NCI-H446 treated with DMSO at 0.1 percent for 48 hours (cell line): ENCODE measurements at places on chromosomes 16 and 17.

DNA sequence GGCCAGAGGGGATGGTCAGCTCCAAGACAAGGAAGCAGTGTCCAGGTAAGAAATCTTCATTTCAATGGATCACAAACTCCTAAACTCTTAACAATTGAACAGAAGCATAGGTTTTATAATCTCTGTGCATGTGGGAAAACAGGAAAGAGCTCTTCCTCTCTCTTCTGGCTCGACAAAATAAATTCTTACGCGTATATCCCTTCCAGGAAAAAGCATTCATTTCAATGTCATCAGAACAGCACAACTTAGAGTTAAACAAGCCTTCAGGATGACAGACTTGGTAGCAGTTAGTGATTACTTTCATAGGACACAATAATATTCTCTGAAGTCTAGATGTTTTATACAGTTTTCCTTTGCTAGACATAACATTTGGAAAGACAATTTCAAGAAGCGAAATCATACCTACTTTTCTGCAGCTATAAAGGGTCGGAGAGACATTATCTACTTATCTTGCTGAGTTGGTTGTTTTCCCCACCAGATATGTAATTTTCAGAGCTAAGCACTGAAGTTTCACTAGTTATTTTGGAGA, 19.3 kb upstream of the SLC35G3 start:
- no peak for DNase-seq

DNA sequence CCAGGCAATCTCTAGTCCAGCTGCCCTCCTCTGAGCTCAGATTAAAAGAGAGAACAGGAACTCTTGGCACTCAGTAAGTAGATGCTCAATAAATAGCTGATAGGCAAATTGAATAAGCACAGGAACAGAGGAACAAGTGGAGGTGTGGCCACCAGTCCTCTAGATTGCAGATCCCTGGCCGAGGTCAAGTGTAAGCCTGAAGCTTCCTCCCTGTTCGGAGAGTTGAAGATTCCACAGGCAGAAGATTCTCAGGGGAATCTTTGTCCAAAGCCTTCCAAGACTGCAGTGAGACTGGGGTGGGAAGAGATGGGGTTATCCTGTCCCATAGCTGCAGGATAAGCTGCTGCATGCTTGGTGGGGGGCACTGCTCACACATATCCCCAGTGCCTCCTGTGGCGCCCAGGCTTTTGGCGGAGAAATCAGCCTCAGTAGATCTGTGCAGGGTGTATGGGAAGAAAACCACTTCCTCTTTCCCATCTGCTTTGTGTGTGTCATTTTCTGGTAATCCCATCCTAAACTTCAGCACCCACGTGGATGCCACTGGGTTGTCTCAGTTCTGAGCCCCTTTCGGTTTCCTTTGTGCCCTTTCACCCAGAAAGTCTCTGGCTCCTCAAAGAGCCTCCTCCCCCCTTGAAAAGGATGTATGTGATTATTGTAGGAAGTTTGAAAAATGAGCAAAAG, 12.1 kb downstream of the CD300A start:
- no peak for DNase-seq

DNA sequence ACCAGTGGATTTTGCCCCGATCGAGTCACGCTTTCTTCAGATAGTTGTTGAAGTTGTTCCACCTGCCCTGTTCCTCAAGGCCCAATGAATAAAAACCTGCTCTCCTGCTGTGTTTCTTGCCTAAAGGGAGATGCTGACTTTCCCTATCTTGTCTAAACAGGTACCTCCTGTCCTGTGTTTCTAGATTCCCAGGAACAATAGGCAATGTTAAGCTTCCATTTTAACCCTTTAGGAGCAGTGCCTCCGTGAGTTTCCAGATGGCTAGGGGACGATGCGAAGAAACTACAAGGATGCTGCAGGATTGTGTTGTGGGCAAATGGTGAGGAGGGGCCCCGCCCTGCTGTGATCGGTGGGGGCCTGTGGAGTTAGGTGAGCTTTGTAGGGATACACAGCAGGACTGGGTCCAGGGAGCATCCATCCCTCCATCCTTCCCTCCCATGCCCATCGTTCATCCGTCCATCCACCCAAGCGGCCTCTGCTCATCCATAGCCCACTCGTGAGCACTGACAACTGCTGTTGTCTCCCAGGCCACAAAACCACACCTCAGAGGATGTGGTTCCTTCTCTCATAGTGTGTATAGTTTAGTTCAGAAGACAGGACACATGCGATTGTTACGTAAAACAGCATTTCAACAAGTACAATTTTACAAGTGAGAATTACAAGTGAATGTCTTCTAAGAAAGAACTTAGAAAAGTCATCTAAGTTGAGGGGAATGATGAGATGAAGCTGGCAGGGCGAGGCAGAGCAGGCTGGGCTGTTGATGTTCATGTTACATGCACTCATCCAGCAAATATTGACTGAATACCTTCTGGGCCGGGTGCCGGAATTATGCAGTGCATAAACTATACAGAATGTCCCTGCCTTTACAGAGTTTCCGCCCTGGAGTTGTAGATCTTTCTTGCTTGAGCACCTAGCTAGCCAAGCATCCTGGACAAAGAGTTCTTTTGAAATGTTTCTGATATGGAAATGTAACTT, 5.2 kb downstream of the ARSG start:
- DNase-seq: peak; percentile 64

GRCh38 chr17:36107660-36108059, 4.0 kb downstream of the CCL4 start:
- DNase-seq: no peak

- no peak for DNase-seq
These were observed 337.9 kb downstream of the GRIN2A start for GRCh38 chr16:9844361-9844760.
